Caco-2 (cell line): ENCODE measurements at places on chromosomes 7 and 10.

DNA sequence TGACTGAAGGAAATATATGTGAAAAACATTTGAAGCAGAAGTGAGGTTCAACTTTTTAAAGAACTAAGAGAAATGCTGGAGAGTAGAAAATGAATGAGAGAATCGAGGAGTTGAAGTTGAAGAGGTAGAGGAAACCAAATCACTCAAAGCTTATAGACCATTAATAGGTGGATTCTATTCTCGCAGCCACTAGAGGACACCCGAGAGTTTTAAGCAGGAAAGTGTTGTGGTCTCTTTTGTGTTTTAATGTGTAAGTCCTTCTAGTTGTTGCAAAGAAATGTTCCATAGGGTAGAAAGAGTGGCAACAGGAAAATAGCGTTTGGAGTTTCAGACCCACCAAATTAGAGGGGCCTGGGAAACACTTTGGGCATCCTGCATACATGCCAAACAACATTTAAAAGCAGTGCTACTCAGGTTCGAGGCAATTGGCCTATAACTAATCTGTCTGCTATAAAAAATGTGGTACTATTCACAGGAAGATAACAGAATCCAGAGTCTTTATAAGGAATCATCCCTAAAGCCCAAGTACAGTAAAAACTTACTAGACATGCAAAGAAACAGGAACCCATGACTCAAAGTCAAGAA is 75.3 kb upstream of the TAS2R16 start:
- DNase-seq = peak; percentile 40

DNA sequence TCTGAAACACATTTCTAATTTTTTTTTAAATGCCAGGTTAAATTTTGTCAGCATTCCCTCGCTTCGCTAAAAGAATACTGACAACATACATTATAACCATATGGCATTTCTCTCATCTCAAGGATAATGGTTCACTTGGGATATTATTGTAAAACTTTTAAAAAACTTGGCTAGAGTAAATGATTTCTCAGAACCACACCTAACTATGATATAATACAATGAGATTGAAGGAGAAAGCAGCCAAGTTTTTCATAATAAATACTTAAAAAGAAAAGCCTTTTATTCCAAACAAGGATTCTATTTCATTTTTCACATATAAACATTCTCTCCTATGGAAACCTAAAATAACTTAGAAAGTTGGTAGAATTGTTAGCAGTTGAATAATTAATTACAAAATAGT is 413.9 kb downstream of the HGF start:
- no peak for DNase-seq

DNA sequence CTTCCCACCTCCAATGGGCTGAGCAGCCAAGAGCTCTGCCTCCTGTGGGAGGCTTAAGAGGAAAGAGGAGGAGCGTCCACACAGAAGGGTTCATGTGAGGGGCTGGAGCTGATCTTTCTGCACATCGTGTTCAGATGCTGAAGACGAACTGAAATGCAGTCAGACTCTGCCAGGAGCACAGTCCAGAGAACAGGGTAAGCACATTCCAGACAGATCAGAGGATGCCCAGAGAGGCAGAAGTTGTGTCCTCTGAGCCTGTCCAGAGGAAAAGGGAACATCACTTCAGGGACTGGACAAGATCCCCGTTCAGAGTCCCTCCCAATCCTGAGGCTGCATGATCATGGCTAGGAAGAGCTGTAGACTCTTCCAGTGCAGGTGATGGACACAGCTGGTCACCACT is 72.9 kb downstream of the ITIH5 start:
- DNase-seq = no peak

- peak; percentile 87 for DNase-seq
These were observed 78.5 kb downstream of the APBB1IP start for GRCh38 chr10:26516540-26517101.

DNA sequence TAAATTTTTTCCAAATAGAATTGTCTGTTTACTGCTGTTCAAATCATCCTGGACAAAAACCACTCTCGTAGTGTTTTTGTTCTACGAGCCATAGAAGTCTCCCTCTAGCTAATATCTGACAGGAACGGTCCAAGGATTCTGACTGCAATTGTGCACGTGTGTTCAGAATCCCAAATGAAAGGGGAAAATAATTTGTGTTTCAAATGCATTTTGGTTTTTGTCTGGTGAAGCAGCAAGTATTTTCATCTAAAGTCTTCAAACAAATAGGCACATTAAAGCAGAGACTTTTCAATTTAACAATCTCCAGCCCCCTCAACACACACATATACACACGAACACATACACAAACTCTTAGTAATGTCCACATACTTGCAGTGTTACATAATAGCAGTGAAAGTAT is 475 bp downstream of the NEUROD6 start:
- DNase-seq = no peak

- DNase-seq = peak; percentile 90
These were observed 12.1 kb downstream of the PDZD7 start for GRCh38 chr10:101018600-101019439.

DNA sequence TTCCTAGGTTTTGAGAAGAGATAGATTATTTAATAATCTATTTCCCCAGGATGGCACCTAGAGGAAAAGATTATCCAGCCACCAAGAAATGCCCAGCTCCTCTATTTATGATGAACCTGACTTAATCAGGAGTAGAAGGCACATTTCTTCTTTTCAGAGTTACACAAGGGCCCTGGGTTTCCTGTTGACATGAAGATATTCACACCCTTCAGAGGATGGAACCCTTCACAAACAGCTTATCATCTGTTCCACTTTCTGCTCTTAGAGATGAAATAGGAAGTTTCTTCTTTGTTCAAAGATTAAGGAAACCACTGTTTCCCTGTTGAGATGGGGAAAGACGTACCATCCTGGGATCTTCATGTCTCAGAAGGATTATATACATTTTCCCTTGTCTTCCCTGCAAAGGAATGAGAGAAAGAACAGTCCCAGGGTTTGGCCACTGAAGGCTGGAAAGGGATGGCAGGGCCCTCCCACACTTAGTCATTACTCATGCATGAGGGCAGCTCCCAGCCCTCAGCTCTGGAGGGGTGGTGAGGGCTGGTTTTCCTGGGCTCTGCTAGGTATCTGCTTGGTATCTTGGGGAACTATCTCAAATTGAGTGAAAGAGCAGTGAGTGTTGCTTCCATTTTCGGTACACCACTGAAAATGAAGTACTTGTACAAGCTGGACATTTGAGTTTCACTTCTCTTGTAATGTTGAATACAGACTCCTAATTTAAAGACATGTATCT is 64.0 kb downstream of the MTPAP start:
- DNase-seq = no peak

DNA sequence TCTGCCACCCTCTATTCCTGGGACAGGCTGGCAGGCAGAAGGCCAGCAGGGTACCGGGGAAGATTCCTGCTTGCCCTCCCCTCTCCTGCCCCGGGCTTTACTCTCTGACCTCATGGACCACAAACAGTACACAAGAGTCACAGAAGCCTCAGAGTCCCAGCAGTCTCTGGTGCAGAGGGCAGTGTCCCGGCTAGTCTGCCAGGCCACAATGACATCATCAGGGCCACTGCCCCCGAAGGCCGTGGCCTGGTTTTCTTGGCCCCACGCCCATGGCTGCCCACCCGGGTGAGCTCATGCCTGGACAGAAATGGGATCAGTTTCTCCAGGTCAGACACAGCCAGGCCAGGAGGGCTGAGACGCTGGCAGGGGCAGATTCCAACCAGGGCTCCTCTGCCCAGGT is 91.9 kb downstream of the MYL10 start:
- no peak for DNase-seq

DNA sequence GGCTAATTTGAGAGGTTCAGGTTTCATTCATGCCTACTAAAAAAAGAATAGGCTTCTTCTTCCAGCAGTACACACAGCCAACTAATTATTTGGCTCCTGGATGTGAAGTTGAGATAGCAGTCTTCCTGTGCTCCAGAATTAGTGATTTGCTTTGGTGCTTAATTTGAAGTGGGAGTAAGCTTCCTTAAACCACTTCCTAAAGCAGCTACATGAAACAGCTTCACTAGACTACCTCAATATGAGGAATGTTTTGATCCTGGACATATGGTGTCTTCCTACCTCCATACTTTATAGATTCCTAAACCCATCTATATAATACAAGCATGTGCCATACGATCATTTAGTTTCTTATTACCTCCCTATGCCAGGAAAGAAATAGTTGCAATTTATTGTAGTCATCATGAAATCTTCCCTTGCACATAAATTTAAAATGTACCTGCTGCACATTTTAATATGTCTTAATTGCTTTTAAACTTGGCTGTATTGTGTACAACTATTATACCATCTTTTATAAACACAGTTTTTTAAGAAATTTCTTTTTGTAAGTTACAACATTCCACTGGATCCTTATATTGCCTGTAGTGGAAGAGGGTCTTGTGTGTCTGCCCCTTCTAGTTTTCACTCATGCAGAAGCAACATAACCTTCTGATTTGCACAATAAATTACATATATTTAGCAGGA is 8.6 kb downstream of the VIM start:
- no peak for DNase-seq

DNA sequence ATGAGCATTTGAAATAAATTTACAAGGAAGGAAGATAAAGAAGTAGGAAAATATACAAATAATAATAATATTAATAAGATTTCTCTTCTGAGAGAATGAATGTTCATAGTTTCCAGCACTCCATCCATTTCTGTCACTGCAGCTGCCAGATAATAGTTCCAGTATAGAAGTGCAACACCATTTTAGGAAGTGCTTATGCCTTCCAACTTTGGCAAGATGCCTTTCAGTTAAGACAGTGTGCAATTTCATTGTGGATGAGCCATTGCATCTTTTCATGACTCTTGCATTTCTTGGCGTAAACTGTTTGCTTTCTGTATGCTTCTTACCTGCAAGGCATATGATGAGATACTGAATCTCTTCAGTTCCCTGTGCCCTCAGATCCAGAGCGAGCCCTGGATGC is 185.0 kb downstream of the PDE1C start:
- DNase-seq = no peak

- DNase-seq = no peak
These were observed 19.6 kb downstream of the CALML3 start for GRCh38 chr10:5544216-5544805.

GRCh38 chr7:158740013-158740656 is 35.5 kb upstream of the NCAPG2 start:
- no peak for DNase-seq

GRCh38 chr7:115037128-115037802 is 115.4 kb downstream of the MDFIC start:
- no peak for DNase-seq

GRCh38 chr7:7424151-7424873 is 111.4 kb downstream of the COL28A1 start:
- peak; percentile 62 for DNase-seq

DNA sequence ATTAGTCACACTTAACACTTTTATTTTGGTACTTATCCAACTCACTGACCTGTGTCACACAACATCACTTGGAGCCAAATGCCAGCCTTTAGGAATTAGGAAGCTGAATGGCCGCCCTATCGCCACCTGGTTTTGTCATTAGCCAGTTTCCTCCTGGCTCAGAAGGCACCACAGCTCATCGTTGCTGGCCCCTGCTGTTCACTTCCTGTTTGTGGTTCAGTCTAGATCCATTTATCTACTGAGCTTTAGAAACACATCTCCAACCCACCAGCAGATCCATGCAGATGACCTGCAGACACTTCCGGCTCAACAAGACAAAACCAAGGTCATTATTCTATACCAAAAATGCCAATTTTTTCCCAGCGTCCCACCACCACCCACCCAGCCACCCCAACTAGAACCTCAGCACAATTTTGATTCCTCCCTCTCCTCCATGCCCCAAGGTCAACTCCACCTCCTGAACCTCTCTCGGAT is 193.5 kb upstream of the NEBL start:
- no peak for DNase-seq

DNA sequence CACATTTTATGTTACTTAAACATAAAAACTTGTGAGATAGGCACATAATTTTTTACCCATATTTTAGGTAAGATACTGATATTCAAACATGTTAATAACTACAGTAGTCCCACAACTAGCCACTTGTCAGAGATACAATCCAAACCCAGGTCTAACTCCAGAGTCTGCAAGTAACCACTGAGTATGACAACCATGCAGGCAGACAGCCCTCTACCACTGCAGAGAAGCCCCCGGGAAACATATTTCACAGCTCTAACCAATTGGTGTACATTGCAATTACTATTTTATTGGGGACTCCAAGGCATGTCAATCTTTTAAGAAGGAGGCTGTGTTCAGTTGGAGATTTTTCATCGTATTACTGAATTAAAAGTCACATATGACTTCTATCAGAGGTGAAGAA is 107.2 kb upstream of the FAM133B start:
- no peak for DNase-seq

GRCh38 chr10:131070856-131071255 is 240.7 kb downstream of the TCERG1L start:
- DNase-seq = no peak

GRCh38 chr7:42690794-42691639 is 220.9 kb downstream of the C7orf25 start:
- peak; percentile 30 for DNase-seq

DNA sequence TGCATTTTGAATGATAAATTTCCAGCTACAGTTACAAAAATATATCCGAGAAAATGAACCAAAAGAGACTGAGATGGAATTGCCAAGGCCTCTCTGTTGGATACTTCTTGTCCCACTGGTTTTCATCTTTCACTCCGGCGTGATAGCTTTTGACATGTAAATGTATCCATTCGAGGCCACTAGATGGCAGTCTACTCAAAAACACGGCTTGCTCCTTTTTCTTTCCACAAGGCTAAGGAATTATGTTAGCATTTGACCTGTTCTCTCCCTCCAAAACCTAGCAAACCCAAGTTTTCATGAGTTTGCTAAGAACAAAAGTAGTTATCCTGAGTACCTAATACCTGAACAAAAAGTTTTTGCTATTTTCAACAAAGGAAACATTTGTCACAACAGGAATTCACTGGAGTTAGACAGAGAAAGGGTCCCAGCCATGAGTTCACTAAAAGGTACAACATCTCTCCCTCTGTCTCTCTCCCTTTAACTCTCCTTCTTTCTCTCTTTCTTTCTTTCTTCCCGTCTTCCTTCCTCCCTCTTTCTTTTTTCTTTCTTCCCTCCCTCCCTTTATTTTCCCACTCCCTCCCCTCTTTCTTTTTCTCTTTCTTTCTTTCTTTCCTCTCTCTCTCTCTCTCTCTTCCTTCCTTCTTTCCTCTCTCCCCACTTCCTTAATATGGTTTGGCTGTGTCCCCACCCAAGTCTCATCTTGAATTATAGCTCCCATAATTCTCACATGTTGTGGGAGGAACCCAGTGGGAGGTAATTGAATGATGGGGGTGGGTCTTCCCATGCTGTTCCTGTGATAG is 207.9 kb upstream of the MYO3A start:
- DNase-seq = peak; percentile 62

GRCh38 chr7:11486271-11486670 is 345.7 kb downstream of the THSD7A start:
- no peak for DNase-seq

GRCh38 chr7:36851382-36851781 is 127.1 kb upstream of the AOAH start:
- no peak for DNase-seq
